Activated CD8-positive, alpha-beta T cell treated with anti-CD3 and anti-CD28 coated beads for 36 hours (primary cell): ENCODE measurements at places on chromosomes 12 and 14. TPM values are rescaled to one million over a fixed set of nuclear protein-coding genes. Genes with fewer than 3 reads are reported as not detected.

CIROP gene
- not detected for total RNA-seq

CCDC177 gene
- not detected for total RNA-seq

DEGS2 gene
- total RNA-seq: 3.1 TPM

RPS6KL1 gene
- total RNA-seq: 5.1 TPM

SRRM4 gene
- total RNA-seq: not detected

DHRS2 gene
- total RNA-seq: 3.3 TPM

EPYC gene
- total RNA-seq: not detected

RALGAPA1 gene
- 26.5 TPM for total RNA-seq

- peak overlapping the region; percentile 75 for H3K27ac ChIP-seq
- no peak for DNase-seq
- H3K27me3 ChIP-seq: no peaks in the 10 kb centered on the region
- H3K4me3 ChIP-seq: no peak overlapping the region
Measured at GRCh38 chr14:96554315-96554910, 52.2 kb downstream of the PAPOLA start.

GRCh38 chr14:22304326-22304725 is 284.7 kb downstream of the DAD1 start:
- H3K36me3 ChIP-seq: no peaks in the 10 kb centered on the region
- H3K4me3 ChIP-seq: peak overlapping the region; percentile 66
- H3K4me1 ChIP-seq: no peaks in the 10 kb centered on the region
- H3K27ac ChIP-seq: no peak overlapping the region

GRCh38 chr14:61435563-61436337 is 114.4 kb downstream of the PRKCH start:
- peaks cover 52% of the 10 kb centered on the region for H3K36me3 ChIP-seq
- H3K4me3 ChIP-seq: no peak overlapping the region
- H3K4me1 ChIP-seq: peaks cover 93% of the 10 kb centered on the region
- H3K27me3 ChIP-seq: no peaks in the 10 kb centered on the region
- peak overlapping the region; percentile 90 for H3K27ac ChIP-seq

- peaks cover 7% of the 10 kb centered on the region for H3K36me3 ChIP-seq
- H3K4me3 ChIP-seq: no peak overlapping the region
- peaks cover 40% of the 10 kb centered on the region for H3K4me1 ChIP-seq
- no peak for DNase-seq
- H3K27me3 ChIP-seq: no peaks in the 10 kb centered on the region
Measured at GRCh38 chr12:96431067-96431466, 30.8 kb upstream of the CDK17 start.

- peaks cover 70% of the 10 kb centered on the region for H3K36me3 ChIP-seq
- H3K4me3 ChIP-seq: peak overlapping the region; percentile 35
- H3K27ac ChIP-seq: peak overlapping the region; percentile 87
Measured at GRCh38 chr14:61524936-61525292, 170.4 kb upstream of the HIF1A start.

DNA sequence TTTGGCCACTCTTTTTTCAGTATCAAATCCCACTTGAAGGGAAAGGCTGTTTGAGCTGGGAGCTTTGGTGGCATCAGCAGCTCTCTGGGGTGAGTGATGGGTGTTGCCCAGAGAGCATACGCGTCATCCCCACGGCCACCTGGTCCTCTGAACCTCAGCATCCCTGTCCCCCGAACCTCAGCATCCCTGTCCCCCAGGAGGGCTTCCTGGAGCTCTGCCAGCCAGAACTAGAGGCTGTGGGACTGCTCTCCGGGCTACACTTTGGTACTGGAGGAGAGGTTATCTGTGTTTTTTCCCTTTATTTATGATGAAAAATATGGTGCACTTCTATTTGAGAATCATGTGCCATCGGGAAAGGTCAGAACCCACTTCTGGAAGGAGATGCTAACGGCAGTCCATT is 131.5 kb upstream of the RTL1 start:
- no peaks in the 10 kb centered on the region for H3K4me1 ChIP-seq
- no peaks in the 10 kb centered on the region for H3K36me3 ChIP-seq
- no peaks in the 10 kb centered on the region for H3K27me3 ChIP-seq
- no peak overlapping the region for H3K27ac ChIP-seq
- no peak for DNase-seq

DNA sequence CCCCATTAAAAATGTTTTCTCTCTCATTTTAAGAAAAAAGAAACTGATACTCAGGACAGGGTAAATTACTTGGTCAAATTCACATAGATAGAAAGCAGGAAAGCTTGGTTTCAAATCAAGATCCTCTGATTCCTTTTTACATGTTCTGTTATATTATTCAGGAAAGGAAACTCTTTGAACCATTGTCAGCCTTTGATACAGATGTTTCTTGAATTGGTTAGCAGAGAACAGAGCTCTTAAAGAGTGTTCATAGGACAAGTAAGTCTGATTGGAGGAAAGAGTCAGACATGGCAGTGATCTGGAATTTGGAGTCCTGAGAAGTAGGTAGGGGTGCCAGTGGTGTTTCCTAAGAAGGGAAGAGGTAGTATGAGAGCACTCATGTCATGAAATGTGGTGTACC is 165.2 kb upstream of the BCL2L14 start:
- H3K4me3 ChIP-seq: no peak overlapping the region
- H3K27ac ChIP-seq: no peak overlapping the region
- peaks cover 4% of the 10 kb centered on the region for H3K27me3 ChIP-seq
- peaks cover 7% of the 10 kb centered on the region for H3K36me3 ChIP-seq

- H3K27me3 ChIP-seq: no peaks in the 10 kb centered on the region
- H3K4me1 ChIP-seq: no peaks in the 10 kb centered on the region
- no peak overlapping the region for H3K4me3 ChIP-seq
- H3K36me3 ChIP-seq: no peaks in the 10 kb centered on the region
Measured at GRCh38 chr12:80954857-80955520, 17.3 kb upstream of the LIN7A start.

GRCh38 chr12:111057701-111058425 is 137.5 kb upstream of the MYL2 start:
- peaks cover 15% of the 10 kb centered on the region for H3K36me3 ChIP-seq
- peaks cover 28% of the 10 kb centered on the region for H3K4me1 ChIP-seq
- H3K4me3 ChIP-seq: no peak overlapping the region

DNA sequence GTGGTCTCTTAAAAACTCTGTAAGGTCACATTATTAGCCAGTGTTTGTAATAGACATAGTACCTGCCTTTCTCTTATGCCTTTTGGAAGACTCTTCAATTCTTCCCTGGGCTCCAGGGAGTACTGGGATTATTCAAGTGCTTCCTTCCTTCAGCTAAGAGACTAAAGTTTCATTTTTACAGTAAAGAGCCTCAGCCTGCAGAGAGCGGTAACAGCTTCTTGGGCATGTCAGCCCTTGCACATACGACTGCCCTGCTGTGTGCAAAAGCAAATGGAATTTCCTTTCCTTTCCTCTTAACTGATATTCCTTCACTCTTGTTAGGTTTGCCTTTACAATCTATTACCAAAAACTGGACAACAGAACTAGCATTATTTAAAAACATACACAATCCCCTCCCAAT is 32.9 kb upstream of the AMIGO2 start:
- no peak for DNase-seq
- no peak overlapping the region for H3K4me3 ChIP-seq
- no peaks in the 10 kb centered on the region for H3K27me3 ChIP-seq

- H3K36me3 ChIP-seq: no peaks in the 10 kb centered on the region
- H3K27me3 ChIP-seq: peaks cover 21% of the 10 kb centered on the region
- DNase-seq: no peak
Measured at GRCh38 chr12:108468196-108468968, 46.7 kb upstream of the FICD start.

DNA sequence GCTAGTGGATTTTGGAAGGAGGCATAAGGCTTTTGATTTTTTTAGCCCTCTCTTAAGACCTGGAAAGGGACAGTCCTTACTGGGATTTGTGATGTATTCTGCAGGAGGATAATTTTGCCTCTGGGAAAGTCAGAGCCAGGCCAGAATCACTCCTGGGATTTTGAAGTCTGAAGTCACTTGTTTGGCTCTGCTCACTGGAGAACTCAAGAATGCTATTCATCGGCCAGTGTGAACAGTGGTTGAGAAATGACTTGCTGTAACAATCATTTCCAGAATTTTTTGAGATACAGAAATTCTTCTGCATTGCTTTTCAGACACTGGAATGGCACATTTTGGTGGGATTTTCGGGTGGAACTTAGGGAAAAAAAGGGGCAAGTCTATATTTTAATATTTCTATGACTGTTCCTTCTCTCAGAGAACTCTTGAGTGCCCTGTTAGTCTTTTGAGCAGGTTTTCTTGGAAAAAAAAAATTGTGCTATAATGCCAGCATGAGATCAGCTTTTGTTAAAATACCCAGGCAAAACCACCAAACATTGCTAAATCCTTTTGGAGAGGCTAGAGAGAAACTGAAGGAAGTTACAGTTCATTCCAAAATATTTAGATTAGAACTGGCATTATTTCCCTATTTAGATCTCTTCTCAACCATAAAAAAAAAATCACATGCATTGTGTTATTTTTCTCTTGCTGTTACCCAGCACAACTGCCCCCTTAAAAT is 26.1 kb upstream of the BHLHE41 start:
- no peaks in the 10 kb centered on the region for H3K36me3 ChIP-seq
- no peak overlapping the region for H3K27ac ChIP-seq
- no peak overlapping the region for H3K4me3 ChIP-seq
- no peak for DNase-seq
- no peaks in the 10 kb centered on the region for H3K4me1 ChIP-seq

DNA sequence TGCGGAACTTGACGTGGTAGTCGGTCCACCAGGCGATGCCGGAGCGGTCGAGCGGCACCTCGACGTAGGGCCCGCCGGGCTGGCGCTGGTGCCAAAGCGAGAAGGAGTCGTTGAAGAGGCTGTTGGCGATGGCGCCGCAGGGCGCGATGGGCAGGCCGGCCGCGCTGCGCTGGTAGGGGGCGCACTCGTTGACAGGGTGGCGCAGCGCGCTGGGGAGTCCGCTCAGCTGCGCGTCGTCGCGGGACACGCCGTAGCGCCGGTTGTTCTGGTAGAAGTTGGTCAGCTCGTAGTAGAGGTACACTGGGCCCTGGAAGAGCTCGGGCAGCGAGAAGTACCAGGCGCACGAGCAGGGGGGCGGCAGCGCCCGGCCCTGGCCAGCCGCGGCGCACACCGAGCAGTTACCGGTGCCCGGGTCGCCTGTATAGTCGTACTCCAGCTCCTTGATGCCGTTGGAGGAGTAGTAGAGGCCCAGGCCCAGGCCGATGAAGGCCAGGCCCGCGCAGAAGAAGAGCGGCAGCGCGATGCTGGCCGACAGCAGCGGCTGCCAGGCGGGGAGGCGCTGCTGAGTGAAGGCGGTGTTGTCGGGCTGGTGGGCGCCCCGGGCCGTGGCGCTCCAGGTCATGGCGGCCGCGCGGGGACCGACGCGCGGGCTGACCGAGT is 482 bp downstream of the TMEM30B start:
- peaks cover 30% of the 10 kb centered on the region for H3K4me1 ChIP-seq
- H3K27ac ChIP-seq: peak overlapping the region; percentile 88
- H3K27me3 ChIP-seq: peaks cover 2% of the 10 kb centered on the region
- peak overlapping the region; percentile 85 for H3K4me3 ChIP-seq
- no peaks in the 10 kb centered on the region for H3K36me3 ChIP-seq

GRCh38 chr12:124085419-124086296 is 112.6 kb downstream of the ZNF664 start:
- no peaks in the 10 kb centered on the region for H3K36me3 ChIP-seq
- no peaks in the 10 kb centered on the region for H3K4me1 ChIP-seq
- H3K27ac ChIP-seq: no peak overlapping the region
- H3K4me3 ChIP-seq: no peak overlapping the region
- no peaks in the 10 kb centered on the region for H3K27me3 ChIP-seq

- no peak overlapping the region for H3K4me3 ChIP-seq
- DNase-seq: no peak
- H3K36me3 ChIP-seq: peaks cover 14% of the 10 kb centered on the region
- H3K27me3 ChIP-seq: no peaks in the 10 kb centered on the region
- peaks cover 80% of the 10 kb centered on the region for H3K4me1 ChIP-seq
Measured at GRCh38 chr12:70252832-70253231, 9.6 kb downstream of the CNOT2 start.

DNA sequence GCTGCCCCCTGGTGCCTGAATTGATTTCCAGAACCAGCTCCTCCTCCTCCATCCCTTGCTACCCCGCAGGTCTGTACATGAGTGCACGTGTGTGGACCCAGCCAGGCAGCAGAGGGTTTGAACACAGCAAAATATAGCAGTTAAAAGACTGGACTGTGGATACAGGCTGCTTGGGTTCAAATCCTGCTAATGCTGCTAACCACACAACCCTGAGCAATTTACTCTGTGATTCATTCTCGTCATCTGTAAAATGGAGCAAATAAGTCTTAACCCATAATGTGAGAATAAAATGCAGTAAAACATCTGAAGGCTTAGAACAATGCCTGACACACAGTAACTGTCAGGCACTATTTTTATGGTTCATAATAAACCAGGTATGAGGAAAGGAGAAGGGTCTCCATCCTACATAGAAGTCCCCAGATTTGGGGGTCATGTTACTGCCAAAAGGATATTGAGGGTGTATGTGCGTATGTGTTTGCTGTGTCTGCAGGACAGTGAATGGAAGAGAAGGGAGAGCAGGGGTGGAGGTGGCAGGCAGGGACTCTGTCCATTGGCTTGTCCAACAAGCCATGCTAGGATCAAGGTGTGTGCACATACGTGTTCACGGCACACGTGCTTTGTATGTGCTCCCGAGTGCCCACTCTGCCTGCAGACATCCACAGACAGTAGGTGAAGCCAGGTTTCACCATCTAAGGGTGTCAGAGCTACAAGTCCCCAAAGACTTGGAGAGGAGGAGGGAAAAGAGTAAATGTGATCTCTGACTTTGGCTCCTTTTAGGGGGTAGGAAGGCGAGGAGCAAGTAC is 1.5 kb upstream of the STAT6 start:
- no peaks in the 10 kb centered on the region for H3K27me3 ChIP-seq
- H3K27ac ChIP-seq: peak overlapping the region; percentile 99
- DNase-seq: no peak
- peak overlapping the region; percentile 98 for H3K4me3 ChIP-seq
- peaks cover 34% of the 10 kb centered on the region for H3K4me1 ChIP-seq

- no peaks in the 10 kb centered on the region for H3K27me3 ChIP-seq
- no peak overlapping the region for H3K4me3 ChIP-seq
- no peaks in the 10 kb centered on the region for H3K36me3 ChIP-seq
Measured at GRCh38 chr12:97921979-97922722, 459.5 kb downstream of the RMST start.

GRCh38 chr12:119713551-119714031 is 45.7 kb downstream of the PRKAB1 start:
- no peak overlapping the region for H3K27ac ChIP-seq
- H3K4me3 ChIP-seq: no peak overlapping the region
- peaks cover 33% of the 10 kb centered on the region for H3K36me3 ChIP-seq
- no peaks in the 10 kb centered on the region for H3K27me3 ChIP-seq

- no peak for DNase-seq
- peaks cover 7% of the 10 kb centered on the region for H3K36me3 ChIP-seq
- no peak overlapping the region for H3K27ac ChIP-seq
- no peaks in the 10 kb centered on the region for H3K27me3 ChIP-seq
Measured at GRCh38 chr14:56587701-56588100, 8.1 kb downstream of the TMEM260 start.

- H3K36me3 ChIP-seq: no peaks in the 10 kb centered on the region
- H3K27me3 ChIP-seq: no peaks in the 10 kb centered on the region
- no peak overlapping the region for H3K27ac ChIP-seq
- H3K4me3 ChIP-seq: no peak overlapping the region
- H3K4me1 ChIP-seq: no peaks in the 10 kb centered on the region
Measured at GRCh38 chr14:30283822-30284446, 275.0 kb upstream of the G2E3 start.

- no peaks in the 10 kb centered on the region for H3K4me1 ChIP-seq
- no peak overlapping the region for H3K4me3 ChIP-seq
- DNase-seq: no peak
- H3K27me3 ChIP-seq: no peaks in the 10 kb centered on the region
Measured at GRCh38 chr12:119775246-119775895, 101.7 kb downstream of the CIT start.
